ENCODE measurements at places on chromosomes 12 and 14. TPM values are rescaled to one million over a fixed set of nuclear protein-coding genes. Genes with fewer than 3 reads are reported as not detected.

DNA sequence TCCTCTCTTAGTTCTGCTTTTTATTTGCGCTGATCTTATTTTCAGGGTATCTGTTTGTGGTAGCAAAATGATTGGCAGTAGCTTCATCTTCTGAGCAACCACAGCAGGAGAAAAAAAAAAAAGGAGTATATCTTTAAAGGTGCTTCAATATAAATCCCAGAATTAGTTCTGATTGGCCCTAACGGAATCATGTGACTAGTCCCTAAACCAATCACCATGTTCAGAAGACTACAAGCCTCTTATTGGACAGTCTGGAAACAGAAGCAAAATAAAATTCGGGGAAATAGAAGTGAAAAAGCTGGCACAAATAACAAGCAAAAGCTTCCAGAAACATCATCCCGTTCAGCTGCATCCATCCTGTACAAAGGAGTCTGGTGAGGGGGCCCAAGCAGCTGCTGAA lies 49.9 kb upstream of the PTPRO start:
- DNase-seq: no peak

The SRRM4 gene
- polyA plus RNA-seq: not detected

The TAPBPL gene
- polyA plus RNA-seq: 7.3 TPM

- DNase-seq: no peak
Measured at GRCh38 chr12:90207799-90208198, 499.2 kb upstream of the ATP2B1 start.

DNA sequence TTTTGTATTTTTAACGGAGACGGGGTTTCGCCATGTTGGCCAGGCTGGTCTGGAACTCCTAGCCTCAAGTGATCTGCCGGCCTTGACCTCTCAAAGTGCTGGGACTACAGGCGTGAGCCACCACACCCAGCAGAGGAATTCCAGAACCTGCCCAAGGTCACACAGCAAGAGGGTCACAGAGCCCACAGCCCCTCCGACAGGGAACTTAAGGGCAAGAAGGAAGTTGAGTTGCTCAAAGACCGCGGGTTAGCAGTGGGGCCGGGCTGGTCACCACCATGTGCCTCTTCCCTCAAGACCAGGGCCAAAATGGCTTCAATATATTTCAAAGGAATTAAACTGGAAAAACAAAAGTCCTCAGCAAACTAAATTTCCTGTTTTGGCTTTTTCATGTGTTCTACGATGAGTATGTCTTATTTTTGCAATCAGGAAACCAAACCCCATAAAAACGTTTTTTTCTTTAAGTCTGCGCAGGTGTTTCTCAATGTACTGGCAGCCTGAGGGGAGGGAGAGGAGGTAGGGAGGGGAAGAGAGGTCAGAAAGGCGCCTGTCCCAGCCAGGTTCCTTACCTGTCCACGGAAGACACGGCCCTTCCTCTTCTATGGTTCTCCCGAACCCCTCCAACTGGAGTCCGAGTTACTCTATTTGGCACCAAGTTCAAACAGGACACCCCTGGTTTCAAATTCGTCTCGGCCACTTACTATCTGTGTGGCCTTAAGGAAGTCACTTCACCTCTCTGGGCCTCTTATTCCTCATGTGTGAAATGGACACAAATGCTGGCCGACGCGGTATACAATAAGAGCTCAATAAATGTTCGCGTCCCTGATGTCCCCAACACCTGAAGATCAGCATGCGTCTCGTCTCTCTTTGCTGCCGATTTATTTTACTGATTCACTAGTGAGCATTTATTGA lies 778 bp downstream of the SLC8B1 start:
- peak; percentile 16 for DNase-seq

The SH2B3 gene
- polyA plus RNA-seq: 18.1 TPM

The OAS2 gene
- polyA plus RNA-seq: 0.71 TPM

The NYNRIN gene
- polyA plus RNA-seq: 2.4 TPM

GRCh38 chr12:57047981-57048380 lies 1.9 kb downstream of the MYO1A start:
- no peak for DNase-seq

The NANOG gene
- polyA plus RNA-seq: not detected

DNA sequence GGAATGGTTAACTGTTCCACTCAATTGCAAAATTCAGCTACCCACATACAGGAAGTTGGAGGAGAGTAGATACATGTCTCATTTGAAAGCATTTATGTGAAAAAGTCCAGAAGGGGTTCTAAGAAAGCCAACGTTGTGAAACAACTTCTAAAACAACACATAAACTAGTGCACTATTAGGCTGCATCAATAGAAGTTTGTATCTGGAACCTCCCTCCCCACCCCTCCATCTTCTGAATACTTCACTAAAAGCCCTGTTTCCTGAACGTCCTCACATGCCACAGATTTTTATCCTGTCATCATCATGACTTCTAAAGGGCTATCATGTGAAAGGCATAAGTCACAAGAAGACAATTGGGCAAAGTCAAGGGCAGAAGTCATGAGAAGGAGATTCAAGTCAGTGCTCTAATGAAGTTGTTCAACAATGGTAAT lies 5.5 kb downstream of the KRT79 start:
- DNase-seq: no peak

The ANKS1B gene
- polyA plus RNA-seq: not detected

- DNase-seq: no peak
Measured at GRCh38 chr12:112792301-112792700, 753 bp downstream of the RPH3A start.

DNA sequence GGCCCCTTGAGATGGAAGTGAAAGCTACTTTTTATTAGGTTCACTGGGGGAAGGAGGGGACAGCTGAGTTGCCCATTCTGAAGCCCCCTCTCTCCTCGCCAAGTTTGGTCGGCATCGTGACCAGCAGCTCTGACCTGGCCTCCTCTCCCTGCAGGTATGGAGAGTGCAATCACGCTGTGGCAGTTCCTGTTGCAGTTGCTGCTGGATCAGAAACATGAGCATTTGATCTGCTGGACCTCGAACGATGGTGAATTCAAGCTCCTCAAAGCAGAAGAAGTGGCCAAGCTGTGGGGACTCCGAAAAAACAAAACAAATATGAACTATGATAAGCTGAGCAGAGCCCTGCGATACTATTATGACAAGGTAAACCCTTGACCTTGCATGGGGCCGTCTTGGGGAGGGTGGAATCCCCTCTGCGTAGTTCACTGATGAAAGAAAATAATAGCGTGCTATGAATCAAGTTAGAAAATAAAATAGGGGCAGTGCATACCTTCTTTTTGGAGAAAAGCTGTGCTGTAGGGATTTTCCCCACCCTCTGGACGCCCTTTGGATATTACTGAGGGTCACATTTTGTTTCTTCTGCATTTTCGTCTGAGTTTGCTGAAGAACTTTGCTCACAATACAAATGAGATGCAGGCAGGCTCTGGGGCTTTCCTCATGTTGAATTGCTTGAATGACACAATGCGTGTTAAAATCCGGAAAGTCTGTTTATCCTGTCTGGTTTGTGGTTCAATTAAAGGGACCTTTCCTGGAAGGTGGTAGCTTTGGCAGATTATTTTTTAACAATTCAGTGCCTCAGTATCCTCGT lies 29.4 kb downstream of the ELK3 start:
- no peak for DNase-seq

The PRDM4 gene
- 18.4 TPM for polyA plus RNA-seq

DNA sequence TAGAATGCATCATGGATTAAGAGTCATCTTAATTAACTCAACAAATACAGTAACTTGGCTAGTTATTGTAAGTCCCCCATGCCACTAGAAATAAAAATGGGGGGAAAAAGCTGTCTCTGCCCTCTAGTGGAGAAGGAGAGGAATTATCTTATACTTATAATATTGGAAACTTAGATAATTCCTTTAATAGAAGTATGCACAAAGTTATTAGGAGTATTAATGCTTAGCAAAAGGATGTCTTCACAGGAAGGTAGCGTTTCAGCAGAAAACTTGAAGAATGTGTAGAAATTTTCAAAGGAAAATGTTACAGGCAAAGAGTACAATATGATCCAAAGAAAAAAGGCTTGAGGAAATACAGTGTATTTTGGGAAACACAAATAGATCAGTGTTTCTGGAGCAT lies 19.8 kb downstream of the OR5AU1 start:
- DNase-seq: no peak

GRCh38 chr14:101033446-101034165 lies 130.1 kb upstream of the RTL1 start:
- DNase-seq: no peak

The GPR68 gene
- polyA plus RNA-seq: 0.06 TPM

DNA sequence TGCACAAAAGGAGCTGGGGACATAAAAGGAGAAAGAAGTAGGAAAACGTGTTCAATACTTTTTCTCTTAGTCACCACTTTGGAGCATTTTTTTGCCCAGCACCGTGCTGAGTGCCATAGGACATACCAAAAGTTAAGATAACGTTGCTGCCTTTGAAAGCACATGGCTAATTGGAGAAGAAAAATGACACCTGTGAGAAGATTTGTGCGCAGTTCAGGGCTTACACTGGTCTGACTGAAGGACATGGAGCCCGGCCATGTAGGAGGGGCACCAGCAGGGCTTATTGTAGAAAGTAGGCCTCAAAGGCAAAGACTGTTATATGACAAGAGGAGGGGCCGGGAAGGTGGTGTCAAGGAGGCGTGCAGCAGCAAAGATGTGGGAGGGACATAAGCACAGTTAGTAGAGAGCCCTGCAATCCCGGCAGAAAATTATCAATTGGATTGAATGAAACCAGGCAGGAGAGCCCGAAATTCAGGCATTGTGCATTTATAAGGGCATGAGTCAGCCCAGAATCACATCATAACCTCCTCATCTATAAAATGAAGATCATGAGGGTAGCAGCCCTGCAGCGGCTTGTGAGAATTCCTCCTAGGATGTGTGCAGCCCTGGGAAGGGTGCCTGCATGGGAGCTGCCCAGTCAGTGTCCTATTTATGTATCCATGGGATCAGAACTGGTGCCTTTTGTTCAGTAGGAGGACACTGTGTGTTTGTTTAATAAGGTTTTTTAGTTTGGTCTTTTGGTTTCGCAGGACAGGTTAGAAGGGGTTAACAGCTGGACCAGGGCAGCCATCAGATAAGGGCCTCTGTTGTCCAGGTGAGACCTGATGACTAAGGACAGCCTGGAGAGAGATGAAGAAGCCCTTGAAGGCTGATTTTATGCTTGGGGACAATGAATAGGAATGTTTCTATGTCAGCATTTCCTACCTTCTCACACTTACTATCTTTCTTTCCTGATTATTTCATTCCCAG lies 122.4 kb downstream of the GPR135 start:
- DNase-seq: no peak

The GPR84 gene
- polyA plus RNA-seq: 0.11 TPM

- no peak for DNase-seq
Measured at GRCh38 chr12:116977465-116978380, 67.0 kb downstream of the FBXW8 start.

The RNASE11 gene
- polyA plus RNA-seq: not detected

- no peak for DNase-seq
Measured at GRCh38 chr14:89651805-89652204, 234.8 kb upstream of the FOXN3 start.

The ZFC3H1 gene
- 13.6 TPM for polyA plus RNA-seq

- DNase-seq: no peak
Measured at GRCh38 chr14:36823651-36824050, 162.0 kb downstream of the PAX9 start.

DNA sequence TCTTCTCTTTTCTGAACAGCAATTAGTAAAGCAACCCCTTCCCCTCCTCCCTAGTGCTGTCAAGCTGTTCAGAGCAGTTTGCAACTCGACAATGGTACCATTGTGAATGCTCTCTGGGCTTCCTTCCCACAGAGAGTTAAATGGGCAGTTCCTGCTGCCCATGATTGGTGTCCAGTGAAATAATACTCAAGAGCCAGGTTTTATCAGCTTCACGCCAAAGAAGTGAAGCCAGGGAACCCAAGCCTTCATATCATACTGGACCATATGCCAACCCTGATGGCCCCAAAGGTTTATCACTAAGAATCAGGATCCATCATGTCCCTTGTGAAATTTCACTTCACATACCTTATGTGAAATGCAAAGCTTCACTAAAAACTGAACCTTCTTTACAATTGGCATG lies 24.7 kb downstream of the INSM2 start:
- DNase-seq: no peak

The KCNJ8 gene
- polyA plus RNA-seq: not detected

DNA sequence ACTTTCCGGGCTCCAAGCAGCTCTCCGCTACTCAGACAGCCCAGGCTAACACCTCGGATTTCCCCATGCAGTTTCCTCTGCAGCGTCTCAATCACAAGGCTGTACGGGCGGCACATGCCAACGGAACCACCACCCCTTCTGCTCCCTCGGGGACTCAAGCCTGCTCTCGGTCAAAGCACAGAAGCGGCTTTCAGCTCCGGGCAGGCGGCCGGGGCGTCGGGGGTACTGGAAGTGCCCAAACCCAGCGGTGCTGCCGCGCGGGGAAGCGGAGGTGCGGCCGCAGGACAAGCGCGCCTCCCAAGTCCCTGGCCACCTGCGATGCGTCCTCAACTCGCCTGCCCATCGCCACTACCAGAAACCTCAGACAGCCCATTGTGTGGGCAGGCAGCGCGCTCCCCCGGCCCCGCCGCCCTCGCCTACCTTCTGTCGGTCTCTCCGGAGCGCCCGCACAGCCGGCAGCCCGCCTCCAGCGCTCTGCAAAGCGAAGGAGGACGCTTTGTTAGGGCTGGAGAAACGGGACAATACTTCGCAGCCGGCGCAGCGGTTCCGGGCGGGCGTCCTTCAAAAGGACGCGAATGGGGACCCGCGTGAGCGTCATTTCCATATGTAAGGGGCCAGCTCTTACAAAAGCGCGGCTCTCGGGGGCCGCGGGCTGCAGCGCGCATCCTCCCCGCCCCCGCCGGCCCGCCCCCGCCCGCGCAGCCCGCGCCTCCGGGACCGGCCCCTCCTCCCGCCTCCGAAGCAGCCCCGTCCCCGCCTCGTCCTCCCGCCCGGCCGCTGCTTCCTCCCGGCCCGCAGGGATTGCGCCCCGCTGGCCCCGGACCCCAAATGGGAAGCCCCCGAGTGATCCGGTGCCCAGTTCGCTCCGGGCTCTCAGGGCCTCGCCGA lies 674 bp downstream of the NIN start:
- peak; percentile 57 for DNase-seq

The ATN1 gene
- polyA plus RNA-seq: 10.4 TPM

DNA sequence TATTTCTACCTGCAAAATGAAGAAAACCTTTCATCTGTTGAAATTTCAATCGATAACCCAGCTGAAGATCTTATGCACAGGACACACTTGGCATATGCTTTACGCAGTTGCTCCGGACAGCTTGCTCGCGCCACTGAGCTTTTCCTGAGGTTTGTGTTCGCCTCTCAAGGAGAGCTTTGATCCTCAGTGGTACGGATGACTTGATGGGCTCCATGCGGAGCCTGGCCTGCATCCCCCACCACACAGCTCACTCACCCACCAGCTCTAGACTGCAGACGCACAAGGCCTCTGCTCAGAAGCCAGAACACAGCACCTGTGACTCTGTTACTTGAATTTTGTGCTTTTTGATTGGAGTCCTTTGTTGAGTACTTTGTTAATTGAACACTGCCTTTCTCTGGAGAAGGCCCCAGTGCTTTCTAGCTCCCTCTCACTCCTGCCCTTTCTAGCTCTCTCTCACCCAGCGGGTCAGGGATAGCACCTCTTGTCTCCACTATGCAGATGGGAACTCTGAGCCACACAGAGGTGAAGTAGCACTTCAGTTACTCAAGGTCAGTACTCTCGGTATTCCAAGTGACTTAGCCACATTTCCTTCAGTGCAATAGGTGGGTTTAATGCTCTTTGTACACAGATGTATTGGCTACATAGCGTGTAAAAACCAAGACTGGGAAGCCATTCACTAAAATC lies 52.1 kb downstream of the TBC1D30 start:
- no peak for DNase-seq
